Ascending aorta (tissue), 2 donors: ENCODE measurements at places on chromosomes 1 and 21.

- DNase-seq: no peak
These were observed 16.7 kb downstream of the USP48 start for GRCh38 chr1:21766210-21766609.

GRCh38 chr1:226002667-226003501 lies 3.7 kb upstream of the SDE2 start:
- peak; percentile 23 for DNase-seq

- DNase-seq: no peak
These were observed 6.3 kb downstream of the ATP2B4 start for GRCh38 chr1:203632941-203633340.

- no peak for DNase-seq
These were observed 80.5 kb upstream of the KIF26B start for GRCh38 chr1:245074232-245074747.

DNA sequence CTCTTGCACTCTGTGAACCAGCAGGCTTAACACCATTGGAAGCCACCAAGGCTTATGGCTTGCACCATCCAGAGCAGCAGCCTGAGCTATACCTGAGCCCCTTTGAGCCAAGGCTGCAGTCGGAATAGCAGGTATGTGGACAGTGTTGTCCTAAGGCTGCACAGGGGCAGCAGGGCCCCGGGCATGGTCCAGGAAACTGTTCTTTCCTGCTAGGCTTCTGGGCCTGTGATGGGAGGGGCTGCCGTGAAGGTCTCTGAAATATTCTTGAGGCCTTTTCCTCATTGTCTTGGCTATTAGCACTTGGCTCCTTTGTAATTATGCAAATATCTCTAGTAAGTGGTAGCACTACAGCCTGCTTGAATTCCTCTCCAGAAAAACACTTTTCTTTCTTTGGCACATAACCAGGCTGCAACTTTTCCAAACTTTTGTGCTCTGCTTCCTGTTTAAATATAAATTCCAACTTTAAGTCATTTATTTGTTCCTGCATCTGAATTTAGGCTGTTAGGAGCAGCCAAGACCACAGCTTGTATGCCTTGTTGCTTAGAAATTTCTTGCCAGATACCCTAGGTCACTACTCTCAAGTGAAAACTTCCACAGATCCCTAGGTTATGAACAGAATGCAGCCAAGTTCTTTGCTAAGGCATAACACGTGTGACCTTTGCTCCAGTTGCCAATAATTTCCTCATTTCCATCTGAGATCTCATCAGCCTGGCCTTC lies 5.2 kb downstream of the KRTAP20-4 start:
- no peak for DNase-seq

GRCh38 chr1:99250728-99251127 lies 13.6 kb upstream of the PLPPR4 start:
- DNase-seq: no peak

- no peak for DNase-seq
These were observed 35.6 kb downstream of the HSPG2 start for GRCh38 chr1:21901473-21901847.

DNA sequence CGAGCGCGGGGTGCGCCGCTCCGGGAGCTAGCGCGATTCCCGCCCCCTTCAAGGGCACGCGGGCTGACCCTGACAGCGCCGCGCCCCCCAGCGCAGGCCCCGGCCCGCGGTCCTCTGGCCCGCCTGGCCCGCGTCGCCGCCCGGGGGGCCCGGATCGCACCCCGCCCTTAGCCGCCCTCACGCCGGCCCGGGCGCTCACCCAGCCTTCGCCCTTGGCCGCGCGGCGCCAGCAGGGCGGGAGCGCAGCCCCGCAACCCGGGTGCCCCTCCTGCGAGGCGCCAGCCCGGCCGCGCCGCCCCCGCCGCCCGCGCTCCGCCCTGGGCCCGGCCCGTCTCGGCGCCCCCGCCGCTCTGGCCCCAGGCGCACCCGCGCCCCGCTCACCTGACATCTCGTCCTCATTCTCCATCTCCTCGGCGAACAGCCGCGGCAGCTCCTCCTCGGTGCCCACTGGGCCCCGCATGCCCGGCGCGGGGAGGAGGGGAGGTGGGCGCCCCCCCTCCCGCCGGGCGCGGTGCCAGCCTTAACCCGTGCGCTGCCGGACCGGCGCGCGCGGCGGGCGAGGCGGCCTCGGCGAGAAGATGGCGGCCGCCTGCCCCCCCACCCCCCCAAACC lies 451 bp downstream of the CHD5 start:
- no peak for DNase-seq

DNA sequence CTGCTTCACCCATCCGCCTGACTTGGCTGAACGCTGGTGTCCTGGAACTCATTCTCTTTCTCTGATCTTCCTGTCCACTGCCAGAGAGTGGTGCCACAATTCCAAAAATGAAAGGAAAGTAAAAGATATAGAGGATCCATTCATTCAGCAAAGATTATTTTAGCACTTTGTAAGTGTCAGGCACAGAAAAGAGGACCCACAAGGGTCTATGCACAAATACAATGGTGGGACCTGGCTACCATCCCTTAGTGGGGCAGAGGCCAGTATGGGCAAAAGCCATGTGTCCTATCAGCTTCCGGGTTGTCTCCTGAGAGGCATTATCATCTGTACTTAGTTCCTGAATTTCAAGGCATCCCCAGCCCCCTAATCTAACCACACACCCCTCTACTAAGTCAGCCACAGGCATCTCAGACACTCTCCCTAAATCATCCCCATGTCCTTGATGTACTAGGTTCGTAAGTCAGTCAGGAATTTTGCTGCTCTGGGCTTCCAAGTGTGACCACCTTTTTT lies 19.0 kb downstream of the SSR2 start:
- DNase-seq: no peak

DNA sequence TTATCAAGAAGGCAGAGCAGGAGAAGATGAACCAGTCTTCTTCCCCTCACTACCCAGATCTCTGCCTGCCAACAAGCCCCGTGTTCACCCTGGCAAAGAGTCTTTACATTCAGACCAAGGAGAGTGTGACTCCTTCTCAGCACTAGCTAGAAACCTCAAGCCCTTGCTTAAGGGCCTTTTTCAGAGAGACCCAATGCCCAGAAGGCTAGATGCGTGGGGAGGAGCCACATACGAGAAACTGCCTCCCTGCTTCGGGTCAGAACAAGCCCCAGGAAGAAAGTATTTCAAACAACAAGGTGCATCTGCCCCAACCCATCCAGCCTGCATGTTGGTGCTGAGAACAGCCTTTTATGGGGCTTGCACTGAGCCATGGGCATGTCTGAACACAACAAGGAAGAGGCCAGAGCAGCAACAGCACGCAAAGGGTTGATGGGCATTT lies 152.7 kb upstream of the CAMK1G start:
- DNase-seq: no peak

DNA sequence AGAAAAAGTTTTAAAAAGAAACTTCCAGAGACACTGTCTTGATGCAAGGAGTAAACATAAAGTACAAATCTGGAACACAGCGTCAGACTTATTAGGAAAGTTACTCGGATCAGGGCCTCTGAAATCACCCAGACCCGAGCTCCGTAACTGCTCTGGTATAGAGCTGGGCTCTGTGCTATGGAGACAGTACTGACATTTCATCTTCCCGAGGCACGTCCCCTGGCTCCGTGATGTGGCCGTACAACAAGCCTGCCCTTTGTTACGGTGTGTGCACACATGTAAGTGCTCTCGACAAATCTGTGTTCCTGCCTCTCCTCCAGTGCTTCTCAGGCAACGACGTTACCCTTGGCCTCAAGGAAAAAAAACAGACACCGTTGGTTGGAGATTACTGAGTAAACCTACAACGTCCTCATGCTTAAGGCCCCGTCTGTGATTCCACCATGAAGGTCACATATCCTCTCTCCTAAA lies 107.0 kb upstream of the IRF2BP2 start:
- no peak for DNase-seq
